Testis (tissue), 5 donors: ENCODE measurements at places on chromosomes 5 and 9. TPM values are rescaled to one million over a fixed set of nuclear protein-coding genes. Genes with fewer than 3 reads are reported as not detected.

DNA sequence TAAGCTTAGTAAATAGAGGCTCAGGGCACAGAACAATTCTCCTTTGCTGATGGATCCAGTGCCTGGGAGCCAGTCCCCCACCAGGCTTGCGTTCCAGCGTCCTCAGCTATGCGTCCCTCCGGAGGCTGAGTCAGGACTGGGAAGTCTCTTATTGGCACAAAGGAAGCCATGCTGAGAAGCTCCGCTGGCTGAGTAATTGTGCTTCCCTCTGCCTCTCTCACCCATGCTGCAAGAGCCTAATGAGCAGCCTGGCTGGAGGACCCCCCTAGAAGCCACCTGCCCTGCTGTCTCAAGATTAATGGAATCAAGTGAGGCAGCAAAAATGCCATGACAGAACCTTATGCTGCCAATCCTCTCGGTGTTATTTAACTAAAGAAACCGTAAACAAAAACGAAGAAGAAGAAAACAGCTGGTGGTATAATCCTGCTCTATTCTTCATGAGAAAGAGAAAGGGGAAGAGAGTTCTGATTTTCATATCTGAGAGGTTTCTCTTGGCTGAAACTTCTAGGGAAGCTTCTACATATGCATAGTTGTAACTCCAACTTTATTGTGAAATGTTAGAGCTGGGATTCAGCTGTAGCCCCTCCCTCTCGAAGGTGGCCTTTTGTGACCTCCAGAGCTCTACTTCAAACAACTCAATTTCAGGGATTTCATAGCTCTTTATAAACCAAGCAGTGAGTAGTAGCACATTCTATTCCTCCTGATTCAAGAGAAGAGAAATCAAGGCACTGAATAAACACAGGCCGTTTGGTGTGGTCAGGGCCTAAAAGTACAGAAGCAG, 185.4 kb upstream of the SEMA6A start:
- no peak for DNase-seq

GRCh38 chr9:23731353-23731752, 94.7 kb downstream of the ELAVL2 start:
- DNase-seq: no peak

GRCh38 chr9:78239506-78239905, 3.6 kb downstream of the CEP78 start:
- DNase-seq: no peak

- DNase-seq: no peak
Observed at GRCh38 chr5:72488756-72489155, 18.5 kb downstream of the ZNF366 start.

DNA sequence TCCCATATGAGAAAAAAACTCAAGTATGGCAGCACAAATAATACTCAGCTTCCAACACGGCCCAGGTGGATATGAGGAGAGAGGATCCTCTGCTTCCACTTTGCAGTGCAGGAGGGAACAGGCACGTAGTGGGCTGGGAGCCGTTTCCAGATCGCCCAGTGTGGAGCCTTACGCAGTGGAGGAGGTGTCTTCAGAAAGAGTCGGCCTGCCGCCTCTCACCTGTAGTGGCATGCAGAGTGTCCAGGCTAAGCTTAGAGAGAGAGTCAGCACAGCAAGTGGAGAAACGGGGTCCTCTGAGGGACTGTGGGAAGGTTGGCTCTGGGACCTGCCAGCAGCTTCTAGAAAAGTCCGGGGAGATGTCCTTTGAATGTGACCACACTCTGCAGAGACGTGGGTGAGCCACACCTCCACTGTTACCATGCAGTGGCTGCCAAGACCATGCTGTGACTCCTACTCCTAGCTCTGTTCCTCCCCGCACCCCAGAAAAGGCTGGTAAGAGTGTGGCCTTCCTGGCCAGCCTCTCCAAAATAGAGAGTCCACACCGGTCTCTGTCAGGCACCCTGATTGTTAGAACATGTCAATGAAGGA, 3.5 kb upstream of the SEMA4D start:
- DNase-seq: no peak

SPATA9 gene
- 7.4 TPM for total RNA-seq

PCDHA11 gene
- 2.9 TPM for total RNA-seq

PCDHGB2 gene
- 20.4 TPM for total RNA-seq
